ENCODE measurements at places on chromosomes 7 and 10.
A peak's percentile ranks its signal among the peaks of the same experiment; 100 is the strongest.

DNA sequence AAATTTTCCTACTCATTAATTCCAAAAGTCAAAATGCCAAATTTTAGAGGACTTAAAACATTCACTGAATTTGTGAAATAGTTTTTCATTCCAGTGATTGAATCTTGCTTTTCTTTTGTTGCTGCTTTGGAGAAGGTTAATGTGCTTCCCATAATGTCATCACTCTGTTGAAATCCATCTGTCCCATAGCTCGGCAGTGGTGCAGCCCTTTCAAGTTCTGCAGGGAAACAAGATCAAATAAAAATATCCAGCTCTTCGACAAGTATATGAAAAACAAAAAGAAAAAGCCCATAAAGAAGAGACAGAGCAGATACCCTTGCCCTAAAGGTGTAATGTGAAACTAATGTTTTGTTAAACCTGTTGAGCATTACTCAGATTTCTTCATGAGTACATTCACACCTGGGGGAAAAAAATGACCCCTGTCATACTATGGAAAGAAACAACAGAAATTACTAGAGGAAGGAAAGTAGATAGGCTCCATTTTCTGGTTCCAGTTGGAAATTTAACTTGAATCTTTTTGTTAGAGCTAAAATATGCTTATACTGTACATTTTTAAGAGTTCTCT lies 35.1 kb downstream of the AGR3 start:
- no peak for DNase-seq

GRCh38 chr7:156652886-156653568 lies 12.5 kb downstream of the RNF32 start:
- DNase-seq, result no peak

DNA sequence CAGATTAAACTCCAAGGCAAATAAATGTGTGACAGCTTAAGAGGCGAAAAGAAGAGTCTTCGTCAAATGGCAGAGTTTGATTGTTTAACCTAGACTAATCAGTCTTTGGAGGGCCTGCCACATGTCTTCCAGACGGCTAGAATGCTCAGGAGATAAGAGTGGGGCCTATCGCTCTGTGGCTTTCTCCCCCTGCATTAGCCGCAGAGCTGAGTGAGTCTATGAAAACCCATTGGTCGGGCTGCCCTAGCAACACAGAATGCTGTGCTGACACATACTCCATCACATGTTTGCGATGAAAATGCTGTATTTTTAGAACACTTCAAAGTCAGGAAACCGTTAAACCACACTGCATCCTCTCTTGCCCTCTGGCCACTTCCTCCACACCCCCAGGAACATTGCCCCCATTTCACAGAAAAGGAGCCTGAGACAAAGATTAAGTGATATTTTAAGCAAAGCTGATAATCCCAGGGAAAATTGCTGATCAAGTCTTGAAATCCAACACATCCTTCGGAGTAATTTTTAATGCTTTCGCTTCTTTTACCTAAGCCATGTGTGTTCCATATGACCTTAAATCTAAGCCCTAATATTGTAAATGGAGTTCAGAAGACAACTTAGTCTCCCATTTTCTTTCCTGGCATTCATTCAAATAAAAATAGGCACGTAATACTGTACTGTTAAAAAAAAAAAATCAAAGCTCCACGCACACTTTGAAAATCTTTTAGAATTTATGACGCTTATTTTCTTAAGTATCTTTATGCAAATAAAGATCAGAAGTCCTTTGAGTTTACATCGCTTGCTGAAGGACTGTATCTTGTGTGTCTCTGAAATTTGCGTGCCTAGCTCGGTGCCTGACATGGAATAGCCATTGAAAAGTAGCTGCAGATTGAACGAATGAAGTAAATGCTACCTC lies 161.2 kb downstream of the CELF2 start:
- peak; percentile 87 for DNase-seq

GRCh38 chr7:103810112-103810744 lies 179.2 kb downstream of the RELN start:
- DNase-seq, result no peak

GRCh38 chr7:26599982-26600381 lies 264.4 kb downstream of the SKAP2 start:
- no peak for DNase-seq

GRCh38 chr10:71790749-71791440 lies 17.6 kb upstream of the VSIR start:
- no peak for DNase-seq

DNA sequence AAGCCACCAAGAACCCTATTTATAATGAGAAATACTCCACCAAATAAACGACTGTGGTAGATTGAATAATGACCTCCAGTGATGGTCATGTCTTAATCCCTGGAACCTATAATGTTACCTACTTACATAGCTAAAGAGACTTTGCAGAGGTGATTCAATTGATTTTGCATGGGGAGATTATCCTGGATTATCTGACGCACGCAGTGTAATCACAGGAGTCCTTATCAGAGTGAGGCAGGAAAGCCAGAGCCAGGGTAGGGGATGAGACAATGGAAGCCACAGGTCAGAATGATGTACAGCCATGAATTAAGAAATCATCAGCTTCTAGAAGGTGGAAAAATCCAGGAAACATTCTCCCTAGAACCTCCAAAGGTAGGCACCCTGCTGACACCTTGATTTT lies 286.4 kb upstream of the SP4 start:
- DNase-seq, result no peak

GRCh38 chr7:32500922-32501341 lies 5.6 kb downstream of the AVL9 start:
- no peak for DNase-seq

Data from effector CD4-positive, alpha-beta T cell (primary cell).